ENCODE measurements at places on chromosomes 7 and 10.

GRCh38 chr7:27636326-27637006 lies 26.2 kb downstream of the HIBADH start:
- DNase-seq = no peak

DNA sequence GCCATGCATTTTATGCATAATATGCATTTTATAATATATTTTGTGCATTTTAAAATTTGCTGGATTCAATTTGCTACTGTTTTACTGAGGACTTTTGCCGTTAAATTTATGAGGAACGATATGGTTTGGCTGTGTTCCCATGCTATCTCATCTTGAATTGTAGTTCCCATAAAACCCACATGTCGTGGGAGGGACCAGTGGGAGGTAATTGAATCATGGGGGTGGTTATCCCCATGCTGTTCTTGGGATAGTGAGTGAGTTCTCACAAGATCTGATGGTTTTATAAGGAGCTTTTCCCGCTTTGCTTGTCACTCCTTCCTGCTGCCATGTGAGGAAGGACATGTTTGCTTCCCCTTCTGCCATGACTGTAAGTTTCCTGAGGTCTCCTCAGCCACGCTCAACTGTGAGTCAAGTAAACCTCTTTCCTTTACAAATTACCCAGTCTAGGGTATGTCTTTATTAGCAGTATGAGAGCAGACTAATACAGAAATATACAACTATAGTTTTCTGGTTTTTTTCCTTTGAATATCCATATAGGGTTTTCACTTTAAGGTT lies 201.4 kb upstream of the SH2B2 start:
- DNase-seq = no peak

GRCh38 chr7:128112018-128112780 lies 81.0 kb upstream of the LRRC4 start:
- DNase-seq = no peak

DNA sequence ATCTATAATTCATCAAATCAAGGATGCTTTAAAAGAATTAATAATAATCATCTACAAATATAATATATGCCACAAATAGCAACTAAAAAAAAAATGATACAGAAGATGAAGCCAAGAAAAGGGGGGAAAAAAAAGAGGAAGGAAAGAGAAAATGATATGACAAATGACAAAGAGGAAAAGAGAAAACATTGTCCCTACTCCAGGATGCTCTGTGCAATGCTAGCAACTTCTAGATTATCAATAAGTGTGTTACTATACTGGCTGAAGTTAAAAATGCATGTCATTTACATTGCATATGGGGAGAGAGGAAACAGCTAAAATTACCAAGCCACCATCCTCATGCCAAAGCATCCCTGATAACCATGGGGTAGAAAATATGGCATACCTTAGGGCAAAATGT lies 104.2 kb downstream of the SFMBT2 start:
- DNase-seq = no peak

- no peak for DNase-seq
Observed at GRCh38 chr7:14606101-14606500, 296.4 kb downstream of the DGKB start.

DNA sequence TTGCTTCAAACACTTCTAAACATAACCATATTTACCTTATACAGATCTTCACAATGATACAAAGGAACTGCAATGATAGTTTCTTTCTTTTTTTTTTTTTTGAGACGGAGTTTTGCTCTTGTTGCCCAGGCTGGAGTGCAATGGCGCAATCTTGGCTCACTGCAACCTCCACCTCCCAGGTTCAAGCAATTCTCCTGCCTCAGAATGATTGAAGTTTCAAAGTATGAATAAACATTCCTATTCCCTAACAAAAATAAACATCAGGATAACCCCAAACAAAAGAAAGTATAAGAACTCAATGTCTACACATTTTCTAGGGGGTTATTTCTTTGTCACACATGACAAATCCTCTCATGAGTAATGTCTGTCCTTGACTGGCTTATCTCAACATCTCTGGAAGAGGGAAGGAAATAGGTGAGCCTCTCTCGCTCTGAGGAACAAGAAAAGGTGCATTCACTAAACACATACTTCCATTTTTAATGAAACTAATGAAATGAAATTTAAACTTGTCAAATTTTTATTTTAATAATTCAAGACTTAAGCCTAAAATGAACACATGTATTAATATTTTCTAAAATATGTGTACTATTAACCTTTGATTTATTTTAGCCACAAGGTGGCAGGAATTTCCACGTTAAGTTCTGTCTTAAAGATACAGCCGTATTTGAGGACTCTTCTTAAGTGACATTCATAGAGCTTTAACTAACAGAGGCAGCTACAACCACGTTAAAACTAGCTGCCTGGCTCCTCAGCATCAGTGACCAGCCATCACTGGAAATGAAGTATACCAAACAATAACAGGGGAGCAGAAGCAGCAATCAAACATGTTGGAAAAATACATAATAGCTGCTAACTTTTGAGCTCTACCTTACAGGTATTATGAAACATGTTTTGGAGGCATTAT lies 58.3 kb downstream of the MALSU1 start:
- DNase-seq = no peak

GRCh38 chr7:23530405-23530804 lies 1.4 kb downstream of the TRA2A start:
- no peak for DNase-seq

DNA sequence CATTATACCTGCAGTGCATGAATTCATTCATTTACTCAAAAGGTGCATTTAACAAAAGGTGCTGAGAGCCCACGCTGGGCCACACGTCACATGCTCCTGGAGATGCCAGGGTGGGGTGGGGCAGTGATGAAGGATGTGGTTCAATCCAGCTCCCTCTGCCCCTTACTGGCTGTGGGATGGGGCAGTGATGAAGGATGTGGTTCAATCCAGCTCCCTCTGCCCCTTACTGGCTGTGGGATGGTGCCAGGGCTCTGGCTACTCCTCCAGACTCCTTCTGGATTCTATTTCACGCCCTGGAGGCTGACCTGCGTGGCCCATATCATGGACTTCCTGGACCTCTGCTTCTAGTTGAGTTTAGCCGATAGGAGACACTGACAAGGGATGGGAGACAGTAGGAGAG lies 44.0 kb upstream of the CTBP2 start:
- DNase-seq = no peak

- DNase-seq = no peak
Observed at GRCh38 chr7:120547605-120548004, 274.6 kb downstream of the KCND2 start.

- no peak for DNase-seq
Observed at GRCh38 chr7:151454305-151454704, 14.4 kb upstream of the CRYGN start.

DNA sequence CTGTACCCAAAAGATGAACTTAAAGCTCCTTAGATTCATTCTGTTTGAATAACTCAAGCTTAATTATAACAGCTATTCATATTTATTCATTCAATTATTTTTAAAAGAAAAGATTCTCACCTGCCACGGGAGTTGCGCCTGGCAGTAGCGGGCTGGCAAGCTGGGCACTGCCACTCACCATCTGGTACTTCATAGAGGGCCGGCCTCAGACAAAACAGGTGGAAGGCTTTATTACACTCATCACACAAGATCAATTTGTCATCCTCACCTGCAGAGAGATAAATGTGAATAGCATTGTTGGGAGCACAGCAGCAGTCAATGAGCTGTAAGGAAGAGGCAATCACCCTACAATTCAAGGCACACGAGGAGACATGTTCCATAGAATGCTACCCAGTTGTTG lies 15.8 kb downstream of the FZD9 start:
- DNase-seq = no peak
